NT2/D1 (cell line): ENCODE measurements at places on chromosomes 13 and 19.

DNA sequence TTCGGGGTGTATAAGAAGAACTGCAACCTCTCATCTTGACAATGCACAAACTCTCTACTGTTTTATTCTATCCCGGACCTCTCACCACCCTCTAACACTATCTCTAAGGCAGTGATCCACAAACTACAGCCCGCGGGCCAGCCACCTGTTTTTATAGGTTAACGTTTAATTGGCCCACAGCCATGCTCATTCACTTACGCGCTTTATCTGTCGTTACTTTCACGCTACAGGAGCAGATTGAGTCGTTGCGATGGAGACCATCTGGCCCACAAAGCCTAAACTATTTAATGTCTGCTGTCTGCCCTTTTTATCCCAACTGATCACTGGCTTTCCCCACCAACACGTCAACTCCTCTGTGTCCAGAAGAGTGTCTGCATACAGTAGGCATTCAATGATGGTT, 158.9 kb downstream of the CACNA1A start:
- no peak for DNase-seq

- DNase-seq = no peak
These were observed 11.5 kb downstream of the CFD start for GRCh38 chr19:870963-871401.

DNA sequence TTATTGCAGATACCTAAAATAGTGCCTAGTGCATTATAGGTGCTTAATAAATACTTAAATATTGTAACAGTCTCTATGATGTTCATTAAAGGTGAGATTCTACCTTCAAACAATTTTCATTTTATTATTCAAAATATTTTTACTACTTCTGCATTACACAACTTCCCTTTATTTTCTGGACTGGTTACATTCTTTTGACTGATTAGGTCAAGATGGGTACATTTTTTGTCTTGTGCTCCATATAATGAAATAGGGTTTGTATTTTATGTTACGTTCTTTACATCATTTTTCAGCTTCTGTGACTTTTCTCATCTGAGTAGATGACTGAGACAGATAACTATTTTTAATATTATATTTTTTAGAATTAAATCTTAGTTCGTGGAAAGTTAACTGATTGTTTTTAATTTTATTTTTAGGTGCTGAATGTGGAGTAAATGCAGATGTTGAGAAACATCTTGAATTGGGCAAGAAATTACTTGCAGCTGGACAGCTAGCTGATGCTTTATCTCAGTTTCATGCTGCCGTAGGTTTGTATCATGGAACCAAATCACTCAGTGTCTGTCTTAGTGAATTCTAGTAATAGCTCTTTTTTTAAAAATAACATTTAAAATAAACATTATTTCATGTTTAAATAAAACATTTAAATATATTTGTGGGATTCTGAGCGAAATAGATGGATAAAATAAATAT, 32.0 kb downstream of the DNAJC3 start:
- DNase-seq = no peak

DNA sequence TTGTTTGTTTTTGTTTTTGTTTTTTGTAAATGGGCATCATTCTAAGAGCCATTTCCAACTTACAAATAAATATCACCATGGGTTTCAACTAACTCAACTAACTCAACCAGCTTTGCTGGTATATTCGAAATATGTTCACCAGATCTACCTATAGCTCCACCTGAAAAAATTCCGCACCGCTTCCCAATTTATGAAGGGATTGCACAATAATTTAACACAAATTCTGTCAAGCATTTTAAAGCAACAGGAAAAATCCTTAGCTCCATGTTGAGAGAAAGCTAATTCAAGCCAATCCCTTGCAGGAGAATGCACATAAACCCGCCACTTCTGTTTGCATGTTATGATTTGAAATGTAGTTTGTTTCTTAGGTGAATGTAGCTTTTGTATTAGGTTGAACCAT, 417.8 kb downstream of the EFNB2 start:
- no peak for DNase-seq
